ENCODE measurements at places on chromosomes 6 and 20.

- DNase-seq = no peak
Measured at GRCh38 chr6:52352239-52353018, 9.5 kb upstream of the PAQR8 start.

DNA sequence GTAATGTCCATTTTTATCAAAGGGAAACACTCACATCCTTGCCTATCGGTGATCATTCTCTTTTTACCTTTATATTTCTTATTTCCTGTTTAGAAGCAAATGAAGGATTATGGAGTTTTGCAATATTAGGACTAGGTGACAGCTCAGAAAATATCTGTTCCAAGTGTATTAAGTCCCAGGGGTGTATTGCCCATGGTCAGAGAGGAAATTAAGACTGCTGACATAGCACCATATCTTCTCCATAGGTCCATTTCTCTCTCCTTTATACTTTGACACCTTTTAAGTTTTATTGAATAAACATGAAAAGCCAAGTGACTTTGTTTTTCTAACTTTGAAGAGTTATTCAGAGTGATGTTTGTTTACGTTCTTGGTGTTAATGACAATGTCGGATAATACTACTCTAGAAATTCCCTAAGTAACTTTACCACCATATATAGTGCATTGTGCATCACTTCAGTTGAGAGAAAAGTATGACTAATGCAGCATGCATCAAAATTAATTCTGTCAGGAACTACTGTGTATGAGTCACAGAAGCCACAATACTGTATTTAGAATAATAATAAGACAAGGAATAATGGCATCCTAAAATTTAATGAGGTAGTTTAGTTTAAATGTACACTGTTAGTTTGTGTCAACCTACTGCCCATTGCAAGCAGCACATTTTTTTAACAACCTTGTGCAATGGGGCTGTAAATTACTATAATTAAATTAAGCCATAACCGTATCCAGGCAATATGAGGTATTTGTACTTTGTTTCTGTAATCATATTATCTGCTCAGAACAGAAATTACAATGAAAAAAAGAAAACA lies 474.4 kb upstream of the RNF217 start:
- DNase-seq = no peak

DNA sequence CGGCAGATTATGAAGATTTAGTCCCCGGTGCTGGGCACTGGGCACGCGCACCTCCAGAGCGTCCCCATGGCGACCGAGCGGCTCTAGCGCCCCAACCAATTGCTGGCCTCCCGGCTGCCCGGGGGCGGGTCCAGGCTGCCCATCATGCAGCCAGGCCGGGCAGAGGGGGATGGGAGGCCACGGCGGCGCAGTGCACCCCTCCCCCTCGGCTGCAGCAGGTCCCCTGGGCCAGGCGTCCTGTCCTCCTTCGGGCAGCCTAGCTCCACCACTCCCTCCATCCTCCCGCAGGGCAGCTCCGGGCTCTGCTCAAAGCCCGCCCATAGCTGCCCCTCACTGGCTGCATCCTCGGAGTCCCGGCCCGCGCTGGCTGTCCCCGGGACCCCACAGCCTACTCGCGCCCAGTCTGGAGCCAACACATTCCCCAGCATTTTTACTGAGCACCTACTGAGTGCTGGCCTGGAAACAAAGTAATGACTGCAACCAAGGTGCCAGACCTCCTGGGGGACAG lies 99.4 kb downstream of the ASXL1 start:
- DNase-seq = peak; percentile 70

- no peak for DNase-seq
Measured at GRCh38 chr6:40778196-40778595, 191.0 kb upstream of the LRFN2 start.

- no peak for DNase-seq
Measured at GRCh38 chr6:14276071-14276470, 158.5 kb downstream of the CD83 start.

DNA sequence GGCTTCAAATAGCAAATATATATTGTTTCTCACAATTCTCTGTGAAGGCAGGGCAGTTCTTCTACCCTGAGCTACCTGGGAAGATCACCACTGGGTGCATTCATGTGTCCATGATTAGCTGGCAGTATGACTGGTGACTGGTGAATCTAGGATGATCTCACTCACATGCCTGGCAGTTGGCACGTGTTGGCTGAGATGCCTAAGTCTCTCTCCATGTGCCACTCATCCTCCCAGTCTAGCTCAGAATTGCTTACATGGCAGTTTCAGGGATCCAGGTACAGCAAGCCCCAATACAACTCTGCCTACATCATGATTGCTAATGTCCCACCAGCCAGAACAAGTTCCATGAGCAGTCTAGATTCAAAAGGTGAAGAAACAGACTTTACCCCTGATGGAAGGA lies 346.8 kb upstream of the CNR1 start:
- no peak for DNase-seq

- no peak for DNase-seq
Measured at GRCh38 chr6:143559051-143559660, 47.6 kb upstream of the FUCA2 start.

DNA sequence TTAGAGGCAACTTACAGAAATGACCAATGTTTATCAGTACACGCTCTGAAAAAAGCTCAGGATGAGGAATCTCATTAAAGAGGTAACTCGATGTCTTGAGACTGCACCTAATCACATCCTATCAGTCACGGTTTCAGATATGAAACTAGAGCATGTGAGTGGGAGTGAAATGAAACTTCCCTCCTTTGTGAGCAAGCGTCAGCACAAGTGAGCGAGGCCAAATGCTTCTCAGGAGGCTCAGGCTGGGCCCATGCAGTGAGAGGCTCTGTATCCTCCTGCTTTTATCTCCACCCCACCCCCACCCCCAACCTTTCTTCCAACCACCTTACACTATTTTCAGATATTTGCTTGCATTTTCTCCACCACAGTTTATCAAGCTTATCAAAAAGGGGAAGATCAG lies 140.8 kb upstream of the RIMS1 start:
- DNase-seq = no peak

DNA sequence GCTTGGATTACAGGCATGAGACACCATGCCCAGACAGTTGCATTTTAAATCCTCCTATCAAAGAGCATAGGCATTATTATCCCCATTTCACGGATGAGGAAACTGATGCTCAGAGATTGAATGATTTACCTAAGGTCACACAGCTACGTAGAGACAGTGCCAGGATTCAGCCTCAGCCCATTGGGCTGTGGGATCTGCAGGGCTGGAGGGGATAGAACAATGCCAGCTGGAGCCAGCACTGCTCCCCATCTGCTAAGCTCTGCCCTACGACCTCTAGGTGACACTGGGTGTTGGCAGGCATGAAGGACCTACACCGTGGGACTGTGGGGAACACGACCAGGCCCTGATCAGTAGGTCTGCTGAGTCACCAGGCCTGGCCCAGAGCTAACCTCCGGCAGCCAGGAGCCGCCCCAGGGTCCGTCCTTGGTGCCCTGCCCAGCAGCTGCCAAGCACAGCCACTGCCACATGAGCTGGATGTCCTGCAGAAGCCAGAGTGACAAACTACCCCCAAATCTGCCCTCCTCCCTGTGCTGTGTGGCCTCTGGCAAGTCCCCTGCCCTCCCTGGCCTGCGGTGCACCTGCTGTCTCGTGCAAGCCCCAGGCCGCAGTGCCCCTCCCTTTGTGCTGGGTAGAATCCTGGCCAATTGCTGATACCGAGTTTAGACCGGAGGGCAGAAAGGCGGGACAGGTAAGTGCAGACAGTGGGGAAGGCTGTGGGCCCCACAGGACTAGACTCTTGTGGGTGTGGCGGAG lies 47.6 kb upstream of the PTGIS start:
- no peak for DNase-seq

GRCh38 chr6:170221753-170222400 lies 69.0 kb downstream of the DLL1 start:
- DNase-seq = no peak

GRCh38 chr6:56914798-56915658 lies 39.9 kb upstream of the BEND6 start:
- no peak for DNase-seq

- no peak for DNase-seq
Measured at GRCh38 chr20:63135411-63135810, 80.5 kb downstream of the YTHDF1 start.

DNA sequence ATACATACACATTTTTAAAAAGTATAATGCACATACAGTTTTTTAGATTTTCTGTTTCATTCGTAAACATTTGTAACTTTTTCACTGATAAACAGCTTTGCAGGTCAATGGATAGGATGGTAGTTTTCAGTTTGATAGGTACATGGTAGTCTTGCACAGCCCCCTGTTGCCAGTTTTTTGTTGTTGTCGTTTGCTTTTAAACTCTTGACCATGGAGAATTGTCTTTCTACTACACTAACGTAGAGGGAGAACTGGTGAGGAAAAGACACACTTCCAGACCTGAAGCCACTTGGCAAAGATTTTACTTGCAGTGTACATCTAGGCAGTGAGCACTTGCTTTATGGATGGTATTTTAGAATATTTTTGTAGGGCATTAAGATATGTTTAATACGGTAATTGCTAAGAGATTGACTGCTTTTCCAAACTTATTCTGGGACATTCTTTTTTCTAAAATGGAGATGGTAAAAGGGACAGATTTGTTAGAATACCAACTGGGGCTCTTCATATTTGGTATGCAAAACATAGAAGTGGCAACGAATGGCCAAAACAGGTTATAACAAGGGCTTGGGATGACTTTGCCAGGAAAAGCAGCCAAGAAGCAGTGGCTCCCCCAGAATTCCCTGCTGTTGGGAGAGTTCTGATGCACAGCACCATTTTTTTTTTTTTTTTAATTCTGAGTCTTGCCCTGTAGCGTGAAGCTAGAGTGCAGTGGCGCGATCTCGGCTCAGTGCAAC lies 1.5 kb downstream of the PYGB start:
- DNase-seq = no peak

GRCh38 chr6:151389618-151390275 lies 1.6 kb downstream of the ZBTB2 start:
- DNase-seq = peak; percentile 86

DNA sequence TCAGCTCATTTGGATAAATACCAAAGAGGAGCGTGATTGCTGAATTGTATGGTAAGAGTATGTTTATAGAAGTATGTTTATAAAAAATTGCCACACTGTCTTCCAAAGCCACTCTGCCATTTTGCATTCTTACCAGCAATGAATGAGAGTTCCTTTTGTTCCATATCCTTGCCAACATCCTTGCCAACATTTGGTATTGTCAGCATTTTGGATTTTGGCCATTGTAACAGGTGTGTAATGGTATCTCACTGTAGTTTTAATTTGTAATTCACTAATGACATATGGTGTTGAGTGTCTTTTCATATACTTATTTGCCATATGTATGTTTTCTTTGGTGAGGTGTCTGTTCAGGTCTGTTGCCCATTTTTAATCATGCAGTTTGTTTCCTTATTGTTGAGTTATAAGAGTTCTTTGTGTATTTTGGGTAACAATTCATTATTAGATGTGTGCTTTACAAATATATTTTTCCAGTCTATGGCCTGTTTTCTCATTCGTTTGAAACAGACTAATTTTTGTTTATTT lies 520.2 kb upstream of the SOX4 start:
- no peak for DNase-seq

DNA sequence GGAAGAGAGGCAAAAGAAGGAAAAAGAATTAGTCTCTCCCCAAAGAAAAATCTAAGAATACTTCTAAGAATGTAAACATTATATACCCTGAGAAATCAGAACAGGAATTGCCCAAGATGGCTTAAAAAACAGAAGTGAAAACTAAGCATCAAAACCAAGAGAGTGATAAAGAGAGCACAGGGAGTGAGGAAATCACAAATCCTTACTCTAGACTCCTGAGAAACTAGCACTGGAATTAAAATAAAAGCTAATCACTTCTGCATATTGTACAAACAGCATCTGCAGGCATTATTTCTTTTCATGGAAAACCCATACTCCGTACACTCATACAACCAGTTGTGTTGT lies 285.7 kb downstream of the BTBD9 start:
- DNase-seq = no peak

DNA sequence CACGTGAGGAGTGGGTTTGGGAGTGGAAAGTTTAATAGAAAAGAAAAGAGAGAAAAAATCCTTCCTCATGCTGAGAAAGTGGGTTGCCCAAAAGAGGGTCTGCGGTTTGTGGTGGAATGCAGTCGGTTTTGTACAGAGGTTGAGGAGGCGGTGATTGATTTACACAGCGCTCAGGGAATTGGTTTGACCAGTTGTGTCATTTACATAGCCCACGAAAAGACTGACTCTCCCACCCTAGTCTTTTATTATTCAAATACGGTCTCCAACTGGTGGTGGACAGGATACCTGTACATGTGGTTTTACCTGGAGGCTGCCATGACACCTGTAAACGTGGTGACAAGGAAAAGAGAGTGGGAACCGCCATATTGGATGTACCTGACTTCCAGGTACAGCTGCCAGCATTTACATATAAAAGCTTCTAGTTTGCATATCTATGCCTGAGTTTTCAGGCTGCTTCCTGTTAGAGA lies 42.1 kb downstream of the HLA-DPB1 start:
- no peak for DNase-seq

DNA sequence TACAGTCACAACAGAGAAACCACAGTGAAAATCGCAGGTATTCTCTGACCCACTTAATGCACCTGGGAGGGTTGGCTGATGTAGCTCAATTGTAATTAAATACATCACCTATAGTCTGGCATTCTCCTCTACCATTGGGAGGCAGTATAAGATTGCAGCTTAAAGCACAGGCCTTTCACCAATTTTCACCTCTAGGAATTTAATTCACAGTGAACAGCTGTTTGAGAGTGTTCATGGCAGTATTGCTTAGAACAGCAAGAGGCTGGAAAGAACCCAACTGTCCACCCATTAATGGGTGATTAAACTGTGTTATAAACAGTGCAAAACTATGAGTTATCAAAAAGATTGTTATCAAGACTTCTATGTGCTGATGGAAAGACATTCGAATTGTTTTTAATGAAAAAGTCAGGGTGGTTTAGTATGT lies 2.0 kb downstream of the EDEM2 start:
- no peak for DNase-seq

DNA sequence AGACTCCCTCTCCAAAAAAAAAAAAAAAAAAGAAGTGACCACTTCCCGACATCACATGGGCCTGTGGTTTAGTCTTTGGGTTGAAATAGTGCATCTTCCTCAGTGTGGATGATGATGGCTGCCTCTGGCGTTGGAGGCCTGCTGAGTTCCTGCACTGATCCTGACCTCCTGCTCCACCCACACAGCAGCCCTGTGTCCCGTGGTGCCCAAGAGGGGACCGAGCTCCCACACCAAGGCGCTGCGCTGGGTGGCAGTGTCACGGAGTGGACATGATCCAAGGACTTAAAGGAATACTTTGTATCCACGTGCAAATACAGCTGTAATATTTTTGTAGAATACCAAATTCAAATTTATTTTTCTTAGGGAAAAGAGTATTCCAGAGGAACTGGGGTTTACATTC lies 109.2 kb upstream of the PHACTR3 start:
- no peak for DNase-seq

GRCh38 chr20:62051144-62051543 lies 14.5 kb downstream of the TAF4 start:
- no peak for DNase-seq

- DNase-seq = no peak
Measured at GRCh38 chr6:54992789-54993188, 146.2 kb downstream of the FAM83B start.

- DNase-seq = no peak
Measured at GRCh38 chr6:105880030-105880492, 206.1 kb upstream of the PRDM1 start.

Measured in NCI-H510A (cell line).